ENCODE measurements at places on chromosomes 16 and 17.

DNA sequence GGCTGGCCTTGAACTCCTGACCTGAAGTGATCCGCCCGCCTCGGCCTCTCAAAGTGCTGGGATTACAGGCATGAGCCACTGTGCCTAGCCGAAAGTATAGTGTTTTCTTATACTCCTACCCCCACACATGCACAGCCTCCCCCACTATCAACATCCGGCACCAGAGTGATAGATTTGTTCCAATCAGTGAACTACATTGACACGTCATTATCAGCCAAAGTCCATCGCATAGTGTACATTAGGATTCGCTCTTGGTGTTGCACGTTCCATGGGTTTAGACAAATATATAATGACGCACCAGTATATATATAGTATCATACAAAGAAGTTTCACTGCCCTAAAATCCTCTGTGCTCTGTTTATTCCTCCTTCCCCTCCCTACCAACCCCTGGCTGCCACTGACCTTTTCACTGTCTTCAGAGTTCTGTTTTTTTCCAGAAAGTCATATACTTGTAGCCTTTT lies 11.9 kb upstream of the TM4SF5 start:
- DNase-seq = no peak

- DNase-seq = no peak
Measured at GRCh38 chr17:41793784-41794539, 7.5 kb upstream of the JUP start.

GRCh38 chr17:48244121-48244711 lies 136.7 kb downstream of the SNX11 start:
- DNase-seq = no peak

GRCh38 chr17:3926860-3927627 lies 10.8 kb upstream of the P2RX1 start:
- no peak for DNase-seq

DNA sequence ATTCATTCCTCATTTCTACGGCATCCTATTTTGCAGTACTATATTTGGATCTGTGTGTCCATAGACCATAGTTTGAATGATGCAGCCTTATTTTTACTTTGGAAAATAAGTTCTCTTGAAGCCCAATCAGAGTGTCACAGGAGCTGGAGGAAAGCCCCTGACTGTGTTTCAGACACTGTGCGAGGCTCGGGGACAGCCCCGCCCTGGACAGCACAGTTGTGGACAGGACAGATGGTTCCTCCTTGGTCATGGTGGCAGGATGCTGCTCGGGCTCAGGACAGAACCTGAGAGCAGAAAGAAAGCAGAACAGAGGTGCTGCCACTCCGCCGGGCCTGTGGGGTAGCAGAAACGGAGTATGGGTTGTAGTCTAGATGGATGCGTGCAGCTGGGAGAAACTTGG lies 22.9 kb downstream of the BANP start:
- DNase-seq = no peak

GRCh38 chr16:67301080-67301782 lies 21.9 kb downstream of the PLEKHG4 start:
- DNase-seq = no peak

- no peak for DNase-seq
Measured at GRCh38 chr17:31660684-31661083, 198.4 kb downstream of the COPRS start.

GRCh38 chr17:39212195-39212810 lies 12.2 kb downstream of the RPL19 start:
- DNase-seq = no peak

DNA sequence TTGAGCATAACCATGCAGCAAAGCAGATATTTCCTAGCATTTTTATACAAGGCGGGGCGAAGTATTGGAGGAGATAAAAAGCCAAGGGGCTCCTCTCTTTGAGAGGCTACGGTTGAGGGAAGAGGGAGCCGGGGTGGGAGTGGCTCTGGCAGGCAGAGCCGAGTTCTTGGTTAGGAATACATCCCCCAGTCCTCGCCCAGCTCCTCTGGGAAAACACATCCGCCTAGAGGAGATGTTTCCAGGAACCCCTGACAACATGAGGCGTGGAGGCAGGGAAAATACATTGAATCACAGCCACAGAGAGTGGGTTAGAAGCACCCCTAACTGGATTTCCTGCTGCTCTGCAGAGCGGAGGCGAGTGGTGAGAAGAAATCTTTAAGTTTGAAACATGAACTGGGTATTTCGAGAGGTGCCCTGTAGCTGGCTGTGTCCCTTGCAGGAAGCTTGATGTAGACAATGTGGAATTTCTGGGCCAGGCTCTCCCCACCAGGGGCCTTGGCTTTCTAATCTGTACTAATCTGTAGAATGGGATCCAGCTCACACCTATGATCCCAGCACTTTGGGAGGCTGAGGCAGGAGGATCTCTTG lies 27.3 kb downstream of the TTYH2 start:
- DNase-seq = no peak

- DNase-seq = peak; percentile 83
Measured at GRCh38 chr16:31476303-31477219, 4.6 kb downstream of the TGFB1I1 start.

DNA sequence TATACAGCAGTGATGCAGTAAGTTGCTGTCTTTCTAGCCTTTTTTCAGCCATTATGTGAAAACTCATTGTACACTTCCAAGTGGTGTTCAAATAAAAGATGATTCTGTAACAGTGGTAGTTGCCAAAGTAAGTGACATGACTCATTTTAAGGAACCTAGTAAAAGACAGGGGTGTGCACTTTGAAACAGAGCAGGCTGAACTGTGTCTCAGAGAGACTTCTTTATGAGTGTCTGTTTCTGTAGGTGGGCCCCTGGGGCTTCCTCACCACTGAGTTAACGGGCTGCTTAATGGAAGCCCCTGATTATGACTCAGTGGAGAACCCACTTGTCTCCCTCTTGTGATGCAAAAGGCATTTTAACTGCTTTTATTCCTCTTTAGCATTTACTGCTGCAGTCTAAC lies 147.3 kb downstream of the PCTP start:
- no peak for DNase-seq

- DNase-seq = no peak
Measured at GRCh38 chr16:74035816-74036215, 260.8 kb upstream of the PSMD7 start.

DNA sequence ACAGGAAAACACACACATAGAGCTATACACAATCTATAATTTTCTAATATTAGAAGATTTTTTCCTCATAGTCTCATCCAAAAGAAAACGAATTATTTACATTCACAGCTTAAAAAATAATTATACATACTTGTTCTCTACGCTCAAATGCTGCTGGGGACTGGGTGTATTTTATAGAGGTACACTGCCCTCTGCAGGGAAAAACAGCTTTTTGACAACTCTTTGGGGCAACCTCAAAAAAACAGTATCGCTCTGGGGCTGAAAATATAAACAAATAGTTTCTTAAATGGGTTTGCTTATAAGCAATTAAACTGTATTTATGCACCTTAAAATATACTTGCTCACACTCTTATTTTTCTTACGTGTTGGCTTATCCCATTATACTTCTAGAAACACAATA lies 261.8 kb upstream of the PSMD7 start:
- DNase-seq = no peak

DNA sequence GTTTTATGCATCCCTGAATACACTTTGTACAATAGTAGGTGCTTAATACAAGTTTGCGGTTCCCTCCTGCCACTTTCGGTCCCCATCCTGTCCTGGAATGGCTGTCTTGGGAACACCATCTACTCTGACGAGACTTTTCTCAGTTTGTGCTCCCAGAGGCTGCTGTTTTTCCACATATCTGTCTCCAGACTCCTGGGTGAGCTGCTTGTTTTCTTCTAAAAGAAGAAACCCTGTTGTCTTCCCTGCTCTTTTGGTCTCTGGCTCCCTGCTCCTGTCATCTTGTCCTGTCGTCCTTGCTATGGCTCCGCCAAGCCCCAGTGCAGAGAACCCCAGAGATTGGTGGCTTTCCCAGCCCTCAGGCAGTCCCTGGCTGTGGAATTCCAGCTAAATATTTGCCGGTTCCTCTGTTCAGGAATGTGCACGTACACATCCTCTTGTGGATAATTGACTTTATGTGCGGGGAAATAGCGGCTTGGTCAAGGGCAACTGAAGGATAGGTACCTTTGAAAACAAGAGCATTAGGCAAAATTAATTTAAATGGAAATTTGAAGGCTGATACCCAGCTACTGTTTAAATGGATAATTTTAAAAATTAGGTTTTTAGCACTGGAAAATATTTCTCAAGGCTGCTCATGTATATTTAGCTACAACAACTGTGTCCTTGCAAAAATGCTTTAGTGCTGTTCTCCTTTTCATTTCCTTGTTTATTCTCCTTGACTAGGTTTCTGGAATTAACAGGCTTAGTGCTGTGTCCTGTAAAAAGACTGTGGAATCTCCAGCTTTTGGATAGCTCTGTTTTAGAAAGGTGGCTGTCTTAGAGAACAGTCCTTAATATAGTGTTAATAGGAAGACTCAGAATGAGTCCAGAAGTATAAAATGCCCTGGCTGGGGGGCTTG lies 50.2 kb upstream of the SLC12A3 start:
- no peak for DNase-seq

GRCh38 chr17:63423251-63423950 lies 22.7 kb downstream of the CYB561 start:
- no peak for DNase-seq

DNA sequence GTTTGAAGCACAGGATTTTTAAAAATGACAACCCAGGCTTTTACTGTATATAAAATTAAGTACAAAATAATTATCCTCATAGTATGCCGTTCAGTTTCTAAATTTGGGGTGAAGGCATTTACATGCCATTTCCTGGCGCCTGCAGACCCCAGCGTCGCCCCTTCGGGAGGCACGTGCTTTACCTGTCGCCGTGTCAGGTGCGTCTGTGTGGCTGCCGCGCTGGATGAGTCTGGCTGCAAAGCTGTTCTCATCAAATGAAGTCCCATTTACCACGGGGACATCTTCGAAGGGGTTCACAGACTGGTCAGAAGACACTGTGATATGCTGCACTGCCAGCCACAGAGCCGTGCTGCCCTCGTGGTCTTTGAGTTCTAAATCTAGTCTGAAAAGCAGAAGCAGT lies 51.8 kb downstream of the CYB5D2 start:
- no peak for DNase-seq

GRCh38 chr16:54397838-54398237 lies 111.3 kb upstream of the IRX3 start:
- no peak for DNase-seq

GRCh38 chr17:17683710-17684365 lies 2.6 kb downstream of the RAI1 start:
- no peak for DNase-seq

GRCh38 chr16:48365025-48365600 lies 20.1 kb downstream of the SIAH1 start:
- no peak for DNase-seq

GRCh38 chr16:81399909-81400308 lies 44.7 kb upstream of the CMIP start:
- no peak for DNase-seq

DNA sequence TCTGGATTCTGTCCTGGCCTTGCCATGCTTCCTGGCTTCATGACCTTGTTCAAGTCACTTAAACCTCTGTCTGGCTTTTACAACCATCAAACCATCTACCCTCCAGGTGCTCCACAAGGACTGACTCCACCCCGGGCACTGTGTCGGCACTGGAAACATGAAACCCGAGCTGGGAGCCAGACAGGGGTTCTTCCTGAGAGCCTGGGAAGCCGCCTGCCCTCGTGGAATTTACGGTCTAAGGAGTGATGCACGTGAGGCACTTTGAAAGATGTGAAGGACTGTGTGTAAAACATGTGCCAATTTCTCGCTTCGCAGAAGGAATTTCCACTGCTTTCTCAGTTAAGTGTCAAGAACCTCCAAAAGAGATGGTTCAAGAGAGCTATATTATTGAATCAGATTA lies 11.6 kb downstream of the CDK5R1 start:
- DNase-seq = no peak

GRCh38 chr16:68744744-68745280 lies 7.7 kb downstream of the CDH1 start:
- no peak for DNase-seq

- DNase-seq = no peak
Measured at GRCh38 chr16:4272114-4272956, 488 bp downstream of the TFAP4 start.

DNA sequence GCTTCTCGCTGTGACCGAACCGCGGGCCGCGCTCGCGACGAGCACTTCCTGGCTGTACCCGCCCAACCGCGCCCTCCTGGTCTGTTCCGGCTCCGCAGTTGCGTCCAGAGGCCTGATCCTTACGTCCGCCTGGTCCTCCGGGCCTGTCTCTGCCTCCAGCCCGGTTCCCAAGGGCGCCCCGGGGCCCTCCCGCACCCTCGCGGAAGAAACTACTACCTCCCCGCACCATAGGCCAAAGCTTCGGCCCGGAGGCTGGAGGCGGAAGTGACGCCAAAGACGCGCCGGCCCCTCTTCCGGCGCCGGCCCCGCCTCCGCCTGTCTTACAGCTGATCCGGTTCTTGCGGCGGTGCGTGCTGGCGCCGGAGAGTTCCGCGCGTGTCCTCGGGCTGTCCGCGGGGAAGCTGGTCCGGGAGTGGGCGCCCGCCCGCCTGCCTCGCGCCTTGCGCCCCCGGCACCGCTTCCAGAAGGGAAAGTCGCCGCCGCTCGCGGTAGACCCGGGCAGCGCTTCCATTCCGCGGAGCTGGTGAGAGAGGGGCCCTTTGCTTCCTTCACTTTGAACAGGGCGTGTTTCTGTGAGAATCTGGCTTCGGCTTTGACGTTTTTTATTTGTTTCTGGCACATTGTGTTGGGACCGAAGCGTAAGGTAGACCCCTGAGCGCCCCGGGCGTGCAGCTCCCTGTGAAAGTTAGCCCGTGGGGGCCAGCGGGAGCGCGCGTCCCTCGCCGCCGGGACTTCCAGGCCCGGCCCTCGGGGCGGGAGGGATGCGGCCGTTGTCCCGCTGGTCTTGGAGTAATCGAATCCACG lies at the start of gene ZNF778:
Gene ZNF778, plus strand, starts transcription at position 316 of the 804 bp plus-strand sequence. CDS start 3,425 bp downstream, outside the sequence.
- peak; percentile 46 for DNase-seq

DNA sequence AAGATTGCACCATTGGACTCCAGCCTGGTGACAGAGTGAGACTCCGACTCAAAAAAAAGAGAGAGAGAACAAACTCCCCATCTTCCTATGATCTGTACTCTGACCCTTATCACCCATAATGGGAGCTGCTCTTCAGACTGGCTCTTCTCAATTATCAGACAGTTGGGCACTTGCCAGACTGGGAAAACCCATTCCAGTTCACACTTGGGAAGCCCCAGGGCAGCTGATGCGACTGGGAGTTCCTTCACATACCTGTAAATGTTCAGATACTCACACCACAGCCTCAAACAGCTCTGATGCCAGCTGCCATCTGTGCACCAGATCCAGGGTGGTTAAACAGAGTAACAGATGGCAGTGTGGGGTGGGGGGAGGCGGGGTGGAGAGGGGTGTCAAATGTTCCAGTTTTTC lies 23.8 kb upstream of the TMEM101 start:
- DNase-seq = no peak

- no peak for DNase-seq
Measured at GRCh38 chr17:75240394-75241142, 20.8 kb downstream of the GGA3 start.
